ENCODE measurements at places on chromosomes 3 and 15.

GRCh38 chr15:26634319-26634718, 138.5 kb downstream of the GABRB3 start:
- no peak for DNase-seq

DNA sequence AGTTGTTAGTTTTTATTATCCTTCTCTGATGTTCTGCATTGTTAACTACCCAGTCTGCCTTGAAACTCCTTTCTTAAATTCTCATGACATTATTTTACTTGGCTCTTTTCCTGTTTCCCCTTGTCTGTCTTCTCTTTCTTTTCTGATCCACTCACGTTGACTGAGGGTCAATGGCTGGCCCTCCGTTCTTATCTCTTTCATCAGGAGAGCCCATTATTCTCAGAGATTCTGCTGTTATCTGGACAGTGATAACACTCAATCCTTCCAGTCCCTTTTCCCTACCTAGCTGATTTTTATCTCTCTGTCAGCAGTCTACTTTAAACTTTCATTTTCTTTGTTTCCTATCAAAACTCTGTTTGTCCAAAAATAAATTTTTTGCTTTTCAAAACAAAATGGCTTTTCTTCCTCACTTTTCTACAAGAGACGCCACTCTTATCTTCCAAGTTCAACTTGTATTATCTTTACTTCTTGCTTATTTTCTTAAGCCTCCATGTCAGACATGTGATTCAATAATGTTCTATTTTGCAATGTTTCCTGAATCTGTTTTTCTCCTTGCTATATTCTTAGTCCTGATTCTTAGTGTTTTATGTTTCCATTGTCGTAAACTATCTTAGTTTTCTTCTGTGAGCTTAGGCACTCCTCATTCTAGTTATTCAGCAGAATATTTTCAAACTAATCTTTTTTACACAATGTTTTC, 120.2 kb downstream of the NEDD4 start:
- no peak for DNase-seq

DNA sequence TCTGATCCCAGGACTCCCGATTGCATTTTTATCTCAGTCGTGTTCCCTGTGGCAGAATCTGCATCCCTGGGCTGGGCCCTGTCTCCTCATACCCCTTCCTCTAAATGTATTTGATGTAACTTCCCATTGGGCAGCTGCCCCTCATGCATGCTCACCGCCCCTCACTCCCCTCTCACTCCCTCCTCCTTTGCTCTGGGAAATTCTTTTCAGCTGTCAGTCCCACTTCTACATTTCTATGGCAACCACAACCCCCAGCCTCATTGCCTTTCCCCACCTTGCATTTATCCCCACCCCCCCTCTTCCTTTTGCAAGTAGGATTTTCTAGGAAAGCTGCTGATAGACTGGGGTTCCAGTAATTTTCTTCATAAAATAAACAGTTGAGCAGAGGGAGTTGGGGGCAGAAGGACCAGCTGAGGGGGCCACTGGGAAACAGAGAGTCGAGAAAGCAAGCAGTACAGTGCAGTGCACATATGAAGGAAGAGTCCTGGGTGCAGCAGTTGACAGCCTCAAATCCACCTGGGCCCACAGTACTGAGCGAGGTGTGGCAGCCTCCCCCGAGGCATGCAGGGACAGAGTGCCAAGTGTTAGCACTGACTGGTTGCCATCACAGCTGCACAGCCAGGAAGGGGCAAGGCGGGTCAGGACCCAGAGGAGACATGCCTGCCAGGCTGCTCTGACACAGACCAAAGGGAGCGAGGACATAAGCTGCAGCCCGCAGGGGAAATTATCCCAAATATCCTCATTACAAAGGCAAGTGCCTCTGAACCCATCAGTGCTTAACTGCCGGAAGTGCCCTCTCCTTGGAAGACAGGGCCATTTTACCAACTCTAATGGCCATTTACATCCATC, 476.3 kb downstream of the EPHB1 start:
- DNase-seq, result no peak

- no peak for DNase-seq
These were observed 653 bp downstream of the MYO5C start for GRCh38 chr15:52294881-52295420.

DNA sequence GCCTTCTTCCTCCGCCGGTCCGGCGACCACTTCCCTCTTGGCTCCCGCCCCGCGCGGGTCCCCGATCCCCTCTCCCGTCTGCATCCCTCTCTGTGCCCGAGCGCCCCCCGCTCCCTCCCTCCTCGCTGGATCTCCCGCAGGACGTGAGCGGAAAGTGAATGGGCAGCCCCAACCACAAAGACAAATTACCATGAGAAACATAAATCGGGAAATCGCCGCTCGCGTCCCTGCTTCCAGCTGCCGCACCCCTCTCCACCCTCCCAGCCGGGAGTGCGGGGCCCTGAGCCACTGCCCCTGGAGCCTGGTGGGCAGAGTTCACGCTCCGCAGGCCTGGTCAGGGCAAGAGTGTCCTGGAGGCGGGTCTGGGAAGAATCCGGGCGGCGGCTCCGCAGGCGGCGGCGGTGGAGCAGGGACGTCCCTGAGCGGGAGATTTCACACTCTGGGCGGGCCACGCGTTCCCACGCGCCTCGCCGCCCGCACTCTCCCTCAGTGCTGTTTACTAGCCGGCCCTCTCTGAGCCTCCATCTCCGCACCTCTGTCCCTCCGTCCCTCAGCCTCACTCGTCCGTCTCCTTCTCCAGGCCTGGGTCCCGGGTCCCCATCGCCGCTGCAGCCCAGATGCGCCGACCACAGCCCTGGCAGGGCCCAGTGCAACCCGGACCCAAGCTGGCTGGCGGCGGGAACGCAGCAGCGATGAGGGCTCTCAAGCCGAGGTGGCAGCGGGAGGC, 835 bp downstream of the SEMA5B start:
- DNase-seq, result no peak

- no peak for DNase-seq
These were observed 18.0 kb downstream of the UBE2E2 start for GRCh38 chr3:23221136-23221535.

DNA sequence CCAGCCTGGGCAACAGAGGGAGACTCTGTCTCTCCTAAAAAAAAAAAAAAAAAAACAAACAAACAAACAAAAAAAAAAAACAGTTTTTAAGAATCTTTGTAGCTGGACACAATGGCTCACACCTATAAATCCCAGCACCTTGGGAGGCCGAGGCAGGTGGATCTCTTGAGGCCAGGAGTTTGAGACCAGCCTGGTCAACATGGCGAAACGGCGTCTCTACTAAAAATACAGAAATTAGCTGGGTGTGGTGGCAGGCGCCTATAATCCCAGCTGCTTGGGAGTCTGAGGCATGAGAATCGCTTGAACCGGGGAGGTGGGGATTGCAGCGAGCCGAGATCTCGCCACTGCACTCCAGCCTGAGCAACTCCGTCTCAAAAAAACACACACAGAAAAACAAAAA, 53.1 kb downstream of the KLHL25 start:
- no peak for DNase-seq

- no peak for DNase-seq
These were observed 2.9 kb upstream of the P2RY12 start for GRCh38 chr3:151387432-151387831.

DNA sequence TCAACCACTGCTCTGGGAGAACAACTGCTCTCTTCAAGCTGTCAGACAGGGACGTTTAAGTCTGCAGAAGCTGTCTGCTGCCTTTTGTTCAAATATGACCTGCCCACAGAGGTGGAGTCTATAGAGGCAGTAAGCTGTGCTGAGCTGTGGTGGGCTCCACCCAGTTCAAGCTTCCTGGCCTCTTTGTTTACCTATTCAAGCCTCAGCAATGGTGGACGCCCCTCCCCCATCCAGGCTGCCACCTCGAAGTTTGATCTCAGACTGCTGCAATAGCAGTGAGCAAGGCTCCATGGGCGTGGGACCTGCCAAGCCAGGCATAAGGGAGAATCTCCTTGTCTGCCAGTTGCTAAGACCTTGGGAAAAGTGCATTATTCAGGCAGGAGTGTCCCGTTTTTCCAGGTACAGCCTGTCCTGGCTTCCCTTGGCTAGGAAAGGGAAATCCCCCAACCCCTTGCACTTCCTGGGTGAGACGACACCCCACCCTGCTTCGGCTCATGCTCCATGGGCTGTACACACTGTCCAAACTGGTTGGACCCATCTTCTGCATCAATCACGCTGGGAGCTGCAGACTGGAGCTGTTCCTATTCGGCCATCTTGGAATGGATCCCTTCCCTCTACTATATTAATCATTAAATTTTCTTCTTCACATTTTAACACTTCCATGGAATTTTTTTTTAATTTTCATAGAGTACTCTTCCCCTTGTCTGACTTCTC, 167.0 kb upstream of the UBE2E2 start:
- DNase-seq, result no peak

DNA sequence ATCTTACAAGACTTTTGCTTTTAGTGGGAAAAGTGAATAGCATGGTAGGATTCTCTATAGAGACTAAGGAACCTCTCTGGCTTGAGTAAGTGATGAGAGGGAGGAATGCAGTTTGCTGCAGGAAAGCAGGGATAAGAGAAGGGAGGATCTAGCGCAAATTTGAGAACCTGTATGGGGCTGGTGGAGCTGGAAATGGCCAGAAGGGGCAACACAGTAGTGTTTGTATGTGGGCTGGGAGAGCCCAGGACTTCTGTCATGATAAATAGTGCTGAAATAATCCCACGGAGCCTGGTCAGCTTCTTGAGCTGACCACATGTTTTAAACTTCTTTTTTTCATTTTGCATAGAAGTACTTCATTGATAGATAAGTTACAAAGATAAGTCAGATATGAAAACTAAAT, 11.2 kb upstream of the SHC4 start:
- DNase-seq, result no peak

GRCh38 chr3:140552898-140553297, 125.0 kb upstream of the TRIM42 start:
- no peak for DNase-seq

- no peak for DNase-seq
These were observed 56.9 kb downstream of the ABHD5 start for GRCh38 chr3:43747641-43748040.

GRCh38 chr3:129961141-129961541, 13.4 kb upstream of the TRH start:
- no peak for DNase-seq

- no peak for DNase-seq
These were observed 894 bp upstream of the TM4SF4 start for GRCh38 chr3:149473357-149474249.

- no peak for DNase-seq
These were observed 18.3 kb upstream of the RFX7 start for GRCh38 chr15:56261854-56262509.

- DNase-seq, result no peak
These were observed 44.5 kb downstream of the RIOX2 start for GRCh38 chr3:97927704-97928103.

DNA sequence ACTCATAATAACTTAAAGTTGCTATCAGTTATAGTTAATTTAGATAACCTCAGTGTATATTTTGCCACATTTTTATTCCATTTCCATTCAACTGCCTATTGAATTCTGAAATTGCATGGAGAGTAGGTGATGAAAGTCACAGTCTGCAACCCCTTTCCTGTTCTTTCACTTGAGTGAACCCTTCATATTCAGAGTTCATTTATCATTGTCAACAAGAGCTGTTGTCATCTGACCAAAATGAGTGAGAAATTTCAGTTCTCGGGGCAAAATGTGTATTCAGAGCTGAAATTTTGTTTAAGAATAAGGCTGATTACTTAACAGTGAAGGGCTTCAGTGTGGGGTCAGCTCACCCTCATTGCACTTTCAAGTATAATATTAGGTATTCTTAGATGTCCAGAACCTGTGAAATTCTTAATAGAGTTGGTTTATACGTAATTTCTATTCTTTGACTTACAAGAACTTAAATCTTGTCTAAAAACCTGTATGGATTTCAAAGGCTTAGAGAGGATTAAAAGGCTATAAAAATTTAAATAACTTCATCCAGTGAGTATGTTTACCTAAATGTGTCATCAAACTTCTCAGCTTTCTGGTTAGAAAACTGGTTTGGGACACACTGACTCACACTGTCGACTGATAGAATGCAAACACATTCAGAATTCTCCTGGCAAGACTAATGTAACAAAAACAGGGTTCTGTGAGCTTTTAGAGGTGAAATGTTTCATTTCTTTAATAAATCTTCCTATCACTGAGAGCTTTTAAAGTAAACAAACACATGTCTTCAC, 92.2 kb downstream of the CMSS1 start:
- no peak for DNase-seq

DNA sequence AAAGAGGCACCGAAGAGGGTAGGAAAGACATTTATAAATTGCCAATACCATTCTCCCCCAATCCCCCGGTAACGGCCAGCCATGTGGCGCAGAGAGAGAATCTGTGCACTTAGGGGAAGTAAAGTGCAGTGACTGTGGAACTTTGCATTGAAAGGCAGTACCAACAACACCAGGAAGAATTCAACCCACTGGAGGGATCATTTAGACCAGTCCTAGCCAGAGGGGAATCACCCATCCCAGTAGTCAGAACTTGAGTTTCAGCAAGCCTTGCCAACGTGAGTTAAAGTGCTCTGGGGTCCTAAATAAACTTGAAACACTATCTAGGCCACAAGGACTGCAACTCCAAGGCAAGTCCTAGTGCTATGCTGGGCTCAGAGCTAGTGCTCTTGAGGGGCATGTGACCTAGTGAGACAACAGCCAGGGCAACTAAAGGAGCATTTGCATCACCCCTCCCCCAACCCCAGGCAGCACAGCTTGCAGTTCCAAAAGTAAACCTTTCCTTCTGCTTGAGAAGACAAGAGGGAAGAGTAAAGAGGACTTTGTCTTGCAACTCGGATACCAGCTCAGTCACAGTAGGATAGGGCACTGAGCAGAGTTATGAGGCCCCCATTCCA, 15.0 kb downstream of the CEP70 start:
- DNase-seq, result no peak

- no peak for DNase-seq
These were observed 580 bp upstream of the FXR1 start for GRCh38 chr3:180911876-180912303.

DNA sequence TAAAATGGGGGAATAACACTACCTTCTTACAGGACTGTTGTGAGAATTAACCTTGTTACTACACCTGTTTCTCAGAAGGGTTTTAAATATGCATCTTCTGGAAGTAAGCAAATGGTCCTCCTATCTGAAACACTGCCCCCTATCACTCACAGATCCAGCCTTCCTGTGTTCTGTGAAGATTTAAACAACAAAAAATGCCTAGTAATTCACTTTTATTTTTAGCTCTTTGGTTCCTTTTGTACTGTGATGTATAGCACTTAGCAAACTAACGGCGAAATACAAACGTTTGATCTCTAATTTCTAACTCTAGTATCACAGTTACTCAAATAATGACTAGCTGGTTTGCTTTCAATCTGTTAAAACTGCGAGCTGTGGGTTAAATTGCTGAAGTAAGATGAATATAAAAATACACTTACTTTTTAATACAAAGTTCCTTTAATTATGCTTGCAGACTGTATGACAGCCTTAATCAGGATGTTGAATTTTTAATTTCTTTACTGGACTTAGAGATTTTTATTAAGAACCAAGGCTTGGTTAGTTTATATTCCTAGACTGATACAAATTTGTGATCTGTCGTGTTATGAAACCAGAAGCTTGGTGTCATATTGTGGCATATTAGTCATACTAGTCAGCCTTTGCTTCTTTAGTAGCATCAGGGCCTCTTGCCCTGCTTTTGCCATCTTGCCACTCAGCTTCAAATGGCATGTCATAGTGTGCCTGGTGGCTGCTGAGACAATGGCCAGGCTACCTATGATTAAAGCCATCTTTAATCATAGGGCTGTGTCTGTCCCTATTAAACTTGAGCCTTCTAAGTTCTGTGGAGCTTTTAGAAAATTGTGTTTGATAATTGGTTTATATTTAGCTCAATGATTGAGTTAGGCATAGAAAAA, 9.2 kb downstream of the EIF3J start:
- no peak for DNase-seq

GRCh38 chr3:28994161-28994905, 286.5 kb upstream of the RBMS3 start:
- DNase-seq, result no peak
